Right ventricle myocardium inferior (tissue), 1 donor: ENCODE measurements at places on chromosomes 2 and 18.
A peak's percentile ranks its signal among the peaks of the same experiment; 100 is the strongest.

DNA sequence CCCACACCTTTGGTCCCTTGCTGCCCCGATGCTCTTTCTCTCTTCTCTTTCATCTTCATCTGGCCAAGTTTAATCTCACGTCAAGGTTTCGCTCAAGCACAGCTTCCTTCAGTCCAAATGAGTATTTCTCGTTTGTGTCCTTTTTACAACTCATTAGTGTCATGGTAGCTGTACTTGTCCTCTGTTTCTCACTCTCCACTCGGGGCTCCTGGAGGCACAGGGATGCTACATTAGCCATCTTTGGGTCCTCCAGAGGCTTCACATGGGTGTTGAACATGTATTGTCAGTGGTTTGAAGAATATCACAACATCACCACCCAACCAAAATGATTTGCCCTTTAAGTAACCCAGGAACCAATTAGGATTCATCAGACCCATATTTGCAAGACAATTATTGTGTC lies 30.4 kb downstream of the MYCN start:
- no peak for DNase-seq

GRCh38 chr18:47263430-47264307 lies 12.2 kb upstream of the SKOR2 start:
- DNase-seq, result no peak

- no peak for DNase-seq
These were observed 161.6 kb downstream of the BCL11A start for GRCh38 chr2:60391649-60392375.

GRCh38 chr2:23588106-23588505 lies 203.1 kb downstream of the KLHL29 start:
- DNase-seq, result no peak

DNA sequence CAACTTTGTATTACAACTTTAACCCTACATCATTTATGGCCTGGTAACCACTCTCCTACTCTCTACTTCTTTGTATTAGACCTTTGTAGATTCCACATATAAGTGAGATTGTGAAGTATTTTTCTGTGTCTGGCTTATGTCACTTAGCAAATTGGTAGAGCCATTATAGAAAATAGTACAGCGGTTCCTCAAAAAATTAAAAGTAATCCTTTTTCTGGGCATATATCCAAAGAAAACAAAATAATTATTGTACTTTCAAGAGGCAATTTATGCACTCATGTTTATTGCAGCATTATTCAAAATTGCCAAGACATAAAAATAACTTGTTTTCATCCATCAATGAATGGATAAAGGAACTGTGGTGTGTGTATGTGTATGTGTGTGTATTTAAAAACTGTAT lies 537.5 kb upstream of the FSIP2 start:
- DNase-seq, result no peak

- DNase-seq, result no peak
These were observed 91.5 kb downstream of the ALK start for GRCh38 chr2:29829841-29830240.

DNA sequence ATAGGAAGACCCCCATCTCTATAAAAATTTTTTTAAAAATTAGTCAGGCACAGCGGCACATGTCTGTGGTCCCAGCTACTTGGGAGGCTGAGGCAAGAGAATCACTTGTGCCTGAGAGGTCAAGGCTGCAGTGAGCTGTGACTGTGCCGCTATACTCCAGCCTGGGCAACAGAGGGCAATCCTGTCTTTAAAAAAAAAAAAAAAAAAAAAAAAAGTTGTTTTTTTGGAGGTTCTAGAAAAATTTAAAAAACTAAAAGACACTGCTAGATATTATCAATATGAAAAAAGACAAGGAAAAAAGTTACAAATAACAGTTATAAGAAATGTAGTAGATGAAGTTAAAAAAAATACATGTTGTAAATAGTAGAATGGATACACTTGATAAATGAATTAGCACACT lies 56.1 kb upstream of the C2orf15 start:
- DNase-seq, result no peak

DNA sequence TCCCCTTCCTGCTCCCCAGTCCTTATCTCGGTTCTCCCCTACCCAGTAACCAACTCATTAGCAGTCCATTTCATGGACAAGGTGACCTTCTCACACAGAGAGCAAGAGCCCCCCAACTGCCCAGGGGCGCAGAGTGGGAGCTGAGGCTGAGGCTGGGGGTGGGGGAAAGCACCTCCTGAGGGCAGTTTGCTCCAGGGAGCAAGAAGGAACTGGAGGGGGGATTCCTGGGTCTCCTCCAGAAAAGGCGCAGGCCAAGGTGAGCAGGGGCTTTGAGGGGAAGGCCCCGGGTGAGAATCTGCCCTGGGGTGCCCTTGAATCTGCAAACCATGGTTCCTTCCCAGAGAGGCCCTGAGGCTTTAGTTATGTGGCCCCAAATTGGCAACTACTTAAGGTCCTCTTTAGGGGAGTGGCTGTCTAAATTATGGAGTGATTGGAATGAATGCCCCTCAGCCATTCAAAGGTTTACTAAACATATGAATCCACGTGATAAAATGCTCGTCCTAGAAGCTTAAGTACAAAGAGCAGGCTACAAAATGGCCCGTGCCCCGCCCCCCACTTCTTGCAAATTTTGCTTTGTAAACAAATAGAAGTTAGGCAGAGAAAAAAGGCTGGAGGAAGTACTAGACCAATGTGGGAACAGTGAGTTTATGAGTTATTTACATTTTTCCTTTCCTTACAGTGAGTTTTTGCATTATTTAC lies 123.5 kb upstream of the HS6ST1 start:
- DNase-seq, result no peak

- DNase-seq, result peak; percentile 89
These were observed 42.9 kb downstream of the HDLBP start for GRCh38 chr2:241272303-241273209.

GRCh38 chr2:234753701-234754100 lies 198.1 kb upstream of the SH3BP4 start:
- no peak for DNase-seq

GRCh38 chr18:644395-645004 lies 13.0 kb upstream of the TYMS start:
- no peak for DNase-seq

- DNase-seq, result no peak
These were observed 123.8 kb upstream of the CBLN2 start for GRCh38 chr18:72667932-72668331.

DNA sequence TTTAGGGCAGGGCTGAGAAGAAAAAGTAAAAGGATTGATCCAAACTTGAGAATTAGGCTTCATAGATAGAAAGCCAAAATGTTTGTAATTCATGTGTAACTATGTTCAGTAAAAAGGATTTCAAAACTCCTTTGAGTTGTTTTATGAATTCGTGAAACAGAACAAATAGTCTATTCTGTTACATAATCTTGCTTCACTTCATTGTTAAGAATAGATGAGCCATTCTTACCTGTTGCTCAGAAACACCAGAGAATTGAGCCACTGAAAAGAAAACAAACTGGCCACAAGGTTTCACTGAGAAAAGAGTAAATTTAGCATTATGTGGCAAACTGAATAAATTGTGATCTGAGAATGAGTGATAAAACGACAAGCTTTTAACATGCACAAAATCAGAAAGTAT lies 4.5 kb upstream of the ITPRID2 start:
- DNase-seq, result no peak

- no peak for DNase-seq
These were observed 163.4 kb upstream of the ZFP36L2 start for GRCh38 chr2:43389581-43390466.

- no peak for DNase-seq
These were observed 12.3 kb downstream of the FASTKD1 start for GRCh38 chr2:169561364-169561763.

- no peak for DNase-seq
These were observed 1156.3 kb upstream of the CRIM1 start for GRCh38 chr2:35199298-35199697.

GRCh38 chr2:176187899-176188773 lies at the start of gene HOXD1:
HOXD1 (plus strand) TSS chr2:176188668; CDS start chr2:176188802, 134 bp downstream.
- DNase-seq, result no peak

- DNase-seq, result no peak
These were observed 315.0 kb downstream of the LPIN1 start for GRCh38 chr2:12061286-12062052.

GRCh38 chr2:47503481-47504070 lies 100.6 kb downstream of the MSH2 start:
- no peak for DNase-seq

GRCh38 chr2:148603562-148603920 lies 41.0 kb upstream of the EPC2 start:
- DNase-seq, result no peak

DNA sequence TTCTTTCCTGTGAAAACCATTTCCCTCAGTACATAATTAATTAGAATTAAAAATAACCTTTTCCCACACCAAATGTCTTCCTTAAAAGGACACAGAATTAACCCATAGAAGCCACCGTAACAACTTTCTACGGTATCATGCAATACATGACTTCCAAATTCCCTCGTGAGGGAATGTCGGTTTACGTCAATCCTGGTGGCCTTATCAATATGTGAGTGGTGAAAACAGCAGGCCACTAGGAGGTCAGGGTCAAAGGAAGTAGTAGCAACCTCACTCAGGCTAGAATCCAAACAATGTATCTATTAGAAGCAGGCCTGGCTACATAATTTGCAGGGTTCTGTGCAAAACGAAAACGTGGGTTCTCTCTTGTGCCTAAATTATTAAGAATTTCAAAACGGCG lies 112.2 kb downstream of the GAREM1 start:
- no peak for DNase-seq

DNA sequence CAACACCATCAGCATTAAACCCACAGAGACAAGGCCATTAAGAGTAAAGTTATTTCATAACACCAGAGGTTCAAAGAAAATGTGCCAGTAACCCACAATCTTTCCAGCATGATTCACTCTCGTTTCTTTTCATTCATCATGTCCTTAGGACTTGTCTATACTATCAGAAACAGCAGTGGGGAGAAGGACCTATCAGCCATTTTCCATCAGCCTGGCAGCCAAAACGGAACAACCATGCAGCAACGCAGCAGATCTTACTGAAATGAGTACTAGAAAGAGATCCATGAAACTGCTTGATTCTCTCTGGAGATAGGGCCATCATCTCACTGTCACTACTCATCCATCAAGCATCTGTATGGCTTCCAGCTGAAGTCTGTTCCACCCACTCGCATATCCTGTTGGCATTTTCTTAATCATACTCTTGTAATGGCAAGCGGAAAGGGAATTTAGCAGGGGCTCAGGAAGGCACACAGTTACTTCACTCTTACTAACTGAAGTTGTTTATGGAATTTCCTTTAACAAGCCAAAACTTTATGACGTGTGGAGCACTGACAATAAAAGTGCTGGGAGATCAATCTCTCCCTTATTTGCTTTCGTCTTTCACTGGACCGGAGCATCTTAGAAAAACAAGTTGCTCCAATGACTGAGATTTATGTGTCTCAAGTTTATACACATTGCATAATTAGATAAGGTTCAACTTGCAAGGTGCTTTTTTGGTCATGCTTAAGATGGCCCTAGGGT lies 69.7 kb downstream of the EPHA4 start:
- no peak for DNase-seq

DNA sequence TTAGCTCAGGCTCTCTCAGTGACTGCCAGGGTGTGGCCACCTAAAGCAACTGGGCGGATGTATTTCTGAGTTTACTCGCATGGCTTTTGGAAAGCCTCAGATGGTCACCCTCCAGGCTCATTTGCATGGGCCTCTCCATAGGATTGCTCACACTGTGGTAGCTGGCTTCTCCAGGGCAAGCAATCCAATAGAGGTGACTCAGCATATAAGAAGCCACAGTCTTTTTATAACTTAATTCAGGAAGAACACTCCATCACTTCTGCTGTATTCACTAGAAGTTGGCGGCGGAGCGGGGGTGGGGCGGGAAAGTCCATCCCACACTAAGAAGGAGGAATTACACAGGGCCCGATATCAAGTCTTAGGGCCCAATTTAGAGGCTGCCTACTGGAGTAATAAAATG lies 3.6 kb upstream of the DOK6 start:
- no peak for DNase-seq

GRCh38 chr2:45932278-45932975 lies 281.0 kb downstream of the PRKCE start:
- no peak for DNase-seq

GRCh38 chr2:144288438-144288837 lies 231.5 kb downstream of the ZEB2 start:
- DNase-seq, result no peak

GRCh38 chr2:196230061-196230854 lies 58.9 kb upstream of the STK17B start:
- no peak for DNase-seq

GRCh38 chr2:50787636-50788035 lies 244.3 kb downstream of the NRXN1 start:
- DNase-seq, result no peak

DNA sequence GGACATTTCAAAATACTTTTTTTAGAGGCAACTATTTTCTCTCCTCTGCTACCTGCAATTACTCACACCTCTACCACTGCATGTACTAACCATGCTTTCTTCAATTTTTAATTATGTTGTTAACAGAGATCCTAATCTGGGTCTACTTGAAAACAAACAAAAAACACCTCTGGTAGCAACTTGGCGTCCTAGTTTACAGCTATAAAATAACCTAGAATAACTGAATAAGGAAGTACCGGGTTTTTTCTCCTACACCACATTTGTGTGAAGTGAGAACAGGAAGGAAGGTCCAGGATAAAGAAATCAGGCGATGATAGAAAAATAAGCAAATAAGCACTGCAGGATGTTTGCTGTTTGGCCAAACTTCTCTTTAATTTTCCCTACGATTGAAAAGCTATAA lies 633.5 kb downstream of the LRP1B start:
- no peak for DNase-seq

DNA sequence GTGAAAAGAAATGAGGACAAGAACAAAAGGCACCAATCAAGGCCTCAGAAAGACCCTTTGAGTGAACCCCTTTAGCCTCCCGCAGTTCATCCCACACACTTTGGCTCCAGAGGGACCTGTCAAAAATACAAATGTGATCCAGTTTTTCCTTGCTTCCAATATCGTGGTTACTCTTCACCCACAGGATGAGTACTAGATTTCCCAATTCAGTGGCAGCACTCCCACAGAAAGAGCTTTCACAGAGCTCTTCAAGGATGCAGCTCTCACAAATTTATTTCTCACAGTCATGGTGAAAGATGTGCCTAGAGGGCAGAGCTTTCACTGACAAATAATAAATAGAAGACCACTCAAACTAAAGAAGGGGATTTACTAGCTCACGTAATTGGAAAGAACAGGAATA lies 3.0 kb upstream of the GFPT1 start:
- no peak for DNase-seq
